CD4-positive, alpha-beta T cell treated with Interleukin-10 for 1 hour (primary cell): ENCODE measurements at places on chromosomes 12 and 14.

GRCh38 chr14:86038387-86039042, 508.6 kb downstream of the FLRT2 start:
- DNase-seq = peak; percentile 39

DNA sequence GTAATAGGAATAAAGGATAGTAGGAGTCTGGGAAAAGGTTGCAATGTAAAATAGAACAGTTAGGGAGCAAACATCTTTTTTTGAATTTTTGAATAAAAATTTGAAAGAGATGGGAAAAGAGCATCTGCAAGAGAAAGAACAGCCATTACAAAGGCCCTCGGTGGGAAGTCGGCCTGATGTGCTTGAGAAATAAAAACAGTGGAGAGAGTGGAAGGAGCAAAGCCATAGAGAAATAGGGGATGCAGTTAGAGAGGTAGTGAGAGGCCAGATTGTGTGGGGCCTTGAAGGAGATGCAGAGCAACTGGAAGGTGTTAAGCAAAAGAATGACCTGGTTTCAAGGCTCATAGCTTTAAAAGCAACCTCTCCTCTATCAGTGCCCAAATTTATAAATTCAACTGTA, 409.8 kb downstream of the RERGL start:
- no peak for DNase-seq

GRCh38 chr14:26137161-26137560, 460.7 kb downstream of the NOVA1 start:
- DNase-seq = no peak

- no peak for DNase-seq
Measured at GRCh38 chr12:60630796-60631195, 1035.0 kb downstream of the SLC16A7 start.

DNA sequence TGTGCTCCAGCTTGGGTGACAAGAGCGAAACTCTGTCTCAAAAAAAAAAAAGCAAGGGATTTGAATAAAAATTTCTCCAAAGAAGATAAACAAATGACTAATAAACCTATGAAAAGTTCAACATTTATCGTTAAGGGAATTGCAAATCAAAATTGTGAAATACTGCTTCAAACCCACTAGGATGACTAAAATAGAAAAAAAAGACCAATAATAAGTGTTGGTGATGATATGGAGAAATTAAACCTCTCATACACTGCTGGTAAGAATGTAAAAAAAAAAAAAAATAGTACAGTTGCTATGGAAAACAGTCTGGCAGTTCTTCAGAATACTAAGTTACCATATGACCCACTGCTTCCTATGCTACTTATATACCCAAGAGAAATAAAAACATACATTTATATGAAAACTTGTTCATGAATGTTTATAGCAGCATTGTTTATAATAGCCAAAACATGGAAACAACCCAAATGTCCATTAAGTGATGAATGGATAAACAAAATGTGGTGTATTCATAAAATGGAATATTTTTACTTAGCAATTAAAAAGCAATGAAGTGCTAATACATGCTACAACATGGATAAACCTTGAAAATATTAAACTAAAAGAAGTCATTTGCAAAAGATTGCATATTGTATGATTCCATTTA, 39.4 kb upstream of the TMPRSS12 start:
- DNase-seq = no peak

GRCh38 chr14:72711936-72712335, 182.0 kb downstream of the DPF3 start:
- DNase-seq = no peak

DNA sequence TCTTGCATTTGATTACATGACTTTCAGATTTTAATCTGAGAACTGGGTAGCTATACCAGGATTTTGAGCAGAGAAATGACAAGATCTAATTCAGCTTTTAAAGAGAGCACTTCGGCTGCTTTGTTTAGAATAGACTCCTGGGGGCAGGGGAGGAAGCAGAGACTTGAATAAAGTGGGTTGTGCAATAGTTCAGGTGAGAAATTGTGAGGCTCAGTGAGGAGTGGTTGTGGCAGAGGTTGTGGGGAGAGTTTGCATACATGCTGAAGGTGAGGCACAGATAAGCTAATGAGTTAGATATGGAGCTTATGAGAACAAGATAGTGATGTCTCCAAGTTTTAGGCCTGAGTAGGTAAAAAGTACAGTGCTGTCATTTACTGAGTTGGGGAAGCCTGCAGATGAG, 281.4 kb downstream of the FLRT2 start:
- no peak for DNase-seq

DNA sequence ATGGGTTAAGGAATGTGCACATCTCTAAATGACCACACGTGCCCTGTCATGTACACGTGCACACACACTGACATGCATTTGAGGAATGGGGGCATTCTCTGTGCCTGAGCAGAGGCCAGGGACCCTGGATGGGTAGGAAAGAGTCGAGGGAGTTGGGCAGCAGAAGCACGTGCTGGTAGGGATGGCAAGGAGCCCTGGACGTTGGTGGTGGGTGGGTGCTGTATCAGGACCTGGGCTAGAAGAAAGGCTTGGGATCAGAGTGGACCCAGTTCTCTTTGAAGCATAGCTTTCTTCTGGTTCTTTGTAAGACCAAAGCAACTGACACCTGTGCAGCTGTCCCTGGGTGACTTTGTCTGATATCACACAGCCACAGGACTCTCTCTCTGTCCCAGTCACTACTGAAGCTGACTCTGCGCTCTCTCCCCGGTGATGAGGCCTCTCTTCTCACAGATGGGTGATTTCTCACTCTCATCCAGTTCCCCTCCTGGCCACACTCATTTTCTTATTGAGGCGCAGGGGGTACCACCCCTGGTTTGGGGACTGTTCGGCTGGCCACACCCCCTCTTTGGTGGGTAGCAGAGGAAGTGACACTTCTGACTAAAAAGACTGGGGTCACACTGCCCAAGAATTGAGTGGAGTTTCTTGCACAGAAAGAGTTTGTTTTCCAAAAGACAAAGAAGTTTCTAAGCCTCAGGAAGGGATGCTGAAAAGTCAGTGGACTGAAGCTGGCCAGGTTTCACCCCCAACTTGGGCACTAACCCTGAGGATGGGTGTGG, 171.7 kb upstream of the RTL1 start:
- no peak for DNase-seq

DNA sequence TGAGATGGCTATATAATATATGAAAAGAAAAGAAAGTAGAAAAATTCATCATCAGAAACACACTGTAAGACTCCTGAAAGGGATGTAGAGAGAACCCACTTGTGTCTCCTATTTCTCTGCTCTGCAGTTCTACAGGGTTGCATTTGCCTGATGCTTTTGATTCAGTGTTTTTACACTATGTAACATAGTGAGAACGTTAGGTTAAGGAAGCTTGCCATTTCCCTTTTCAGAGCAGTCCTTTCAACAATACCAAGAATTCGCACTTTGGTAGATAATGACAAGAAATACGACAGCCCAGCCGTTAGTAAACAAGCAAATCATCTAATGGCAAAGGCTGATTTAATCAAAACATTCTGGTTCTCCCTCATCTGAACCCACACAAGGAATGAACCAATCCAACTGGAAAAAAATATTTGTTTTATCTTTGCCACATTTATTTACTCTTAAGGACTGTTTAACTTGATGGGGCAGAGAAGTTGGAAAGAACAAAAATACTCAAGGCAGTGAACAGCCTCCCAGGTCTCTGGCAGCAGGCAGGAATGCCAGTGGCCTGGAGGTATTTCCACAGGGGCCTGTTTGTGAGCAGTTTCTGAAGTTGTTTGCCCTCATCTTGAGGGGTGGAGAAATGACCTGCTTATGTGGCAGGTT, 30.8 kb upstream of the SOCS2 start:
- DNase-seq = no peak

- no peak for DNase-seq
Measured at GRCh38 chr12:54040148-54040494, 7.3 kb downstream of the HOXC5 start.

GRCh38 chr12:41932470-41932991, 212.1 kb downstream of the GXYLT1 start:
- peak; percentile 10 for DNase-seq

GRCh38 chr14:36162267-36162666, 14.3 kb downstream of the PTCSC3 start:
- no peak for DNase-seq

DNA sequence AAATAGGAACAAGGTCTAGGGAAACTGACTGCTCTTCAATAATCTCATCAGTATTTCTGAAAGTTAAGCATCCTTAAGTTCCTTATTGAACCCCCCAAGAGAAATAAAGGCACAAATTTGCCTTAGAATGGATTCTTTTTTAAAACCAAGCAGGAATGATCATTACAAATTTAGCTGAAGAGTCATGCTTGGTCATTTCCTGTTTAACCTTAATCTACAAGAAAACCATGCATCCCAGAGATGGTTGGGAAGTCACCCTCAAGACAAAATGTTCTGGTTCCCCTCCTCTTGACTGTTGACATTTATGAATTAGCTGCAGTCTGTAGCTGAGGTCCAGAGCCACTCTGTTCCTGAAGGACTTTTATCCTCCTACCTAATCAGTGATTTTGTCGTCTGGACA, 291.8 kb upstream of the G2E3 start:
- no peak for DNase-seq

- peak; percentile 61 for DNase-seq
Measured at GRCh38 chr14:23539248-23540140, 12.1 kb downstream of the ZFHX2 start.

DNA sequence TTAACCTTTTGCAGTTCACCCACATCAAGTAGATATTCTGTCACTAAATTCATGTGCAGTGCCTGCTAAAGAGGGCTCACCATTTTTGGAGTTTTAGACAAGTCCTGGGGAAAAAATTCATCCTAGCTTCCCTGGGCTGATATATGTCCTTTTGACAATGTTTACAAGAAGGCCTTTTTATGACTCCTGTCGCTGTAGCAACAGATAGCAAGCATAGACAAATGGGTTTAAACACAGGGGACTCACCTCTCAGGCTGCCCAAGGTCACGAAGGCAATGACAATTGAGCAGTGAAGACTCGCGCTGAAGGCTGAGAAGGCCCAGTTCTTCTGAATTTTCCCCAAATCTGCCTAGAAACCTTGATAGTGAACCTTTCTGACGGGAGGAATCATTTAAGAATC, 150.7 kb upstream of the CPM start:
- no peak for DNase-seq

DNA sequence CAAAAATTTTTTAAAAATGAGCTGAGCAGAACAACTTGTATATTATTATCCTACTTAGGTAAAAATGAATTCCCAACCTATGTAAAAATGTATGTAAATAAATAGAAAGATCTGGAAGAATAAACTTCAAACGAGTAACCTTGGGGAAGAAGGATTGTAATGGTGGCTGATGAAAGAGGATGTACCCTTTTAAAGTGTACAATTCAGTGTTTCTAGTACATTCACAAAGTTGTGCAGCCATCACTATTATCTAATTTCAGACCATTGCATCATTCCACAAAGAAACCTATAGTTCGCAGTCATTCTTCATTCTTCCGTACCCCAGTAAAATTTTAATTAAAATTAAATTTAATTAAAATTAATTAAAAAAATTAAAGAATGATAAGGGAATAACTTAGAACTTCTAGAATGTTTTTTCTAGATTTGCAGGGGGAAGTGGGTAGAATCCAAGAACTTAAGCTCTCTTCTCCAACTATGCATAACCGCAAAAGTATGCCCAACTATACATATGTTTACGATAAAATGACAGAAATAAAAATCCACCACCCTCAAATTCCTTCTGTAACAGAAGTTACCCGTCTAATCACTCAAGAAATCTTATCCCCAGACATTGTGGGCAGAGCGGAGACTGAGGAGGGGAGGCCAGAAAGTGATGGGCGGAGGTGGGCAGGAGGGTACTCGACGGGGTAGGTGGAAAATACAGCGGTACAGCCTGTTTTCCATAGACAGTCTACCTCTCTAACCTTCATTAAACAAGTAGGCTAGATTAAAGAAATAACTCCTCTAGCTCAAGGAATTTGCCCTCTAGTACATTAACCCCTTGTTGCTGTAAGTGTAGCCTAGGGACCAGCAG, 921 bp downstream of the DEPDC4 start:
- DNase-seq = no peak

DNA sequence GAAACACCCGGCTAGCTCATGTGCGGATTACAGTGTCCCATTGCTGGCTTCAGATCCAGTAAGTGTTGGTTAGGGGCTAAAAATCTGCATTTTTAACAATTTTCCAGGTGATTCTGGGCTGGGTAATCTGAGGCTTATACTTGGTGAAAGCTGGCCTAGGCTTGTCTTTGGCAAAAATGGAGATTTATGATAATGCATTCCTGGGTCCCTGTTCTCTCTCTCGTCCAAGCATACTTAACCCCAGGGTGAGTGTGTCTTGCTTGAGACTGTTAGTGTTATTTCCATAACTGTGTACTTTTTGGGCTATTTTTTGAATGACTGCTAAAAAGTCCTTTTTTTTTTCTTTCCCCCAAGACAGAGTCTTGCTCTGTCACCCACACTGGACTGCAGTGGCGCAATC, 43.2 kb downstream of the SNAPC1 start:
- no peak for DNase-seq

DNA sequence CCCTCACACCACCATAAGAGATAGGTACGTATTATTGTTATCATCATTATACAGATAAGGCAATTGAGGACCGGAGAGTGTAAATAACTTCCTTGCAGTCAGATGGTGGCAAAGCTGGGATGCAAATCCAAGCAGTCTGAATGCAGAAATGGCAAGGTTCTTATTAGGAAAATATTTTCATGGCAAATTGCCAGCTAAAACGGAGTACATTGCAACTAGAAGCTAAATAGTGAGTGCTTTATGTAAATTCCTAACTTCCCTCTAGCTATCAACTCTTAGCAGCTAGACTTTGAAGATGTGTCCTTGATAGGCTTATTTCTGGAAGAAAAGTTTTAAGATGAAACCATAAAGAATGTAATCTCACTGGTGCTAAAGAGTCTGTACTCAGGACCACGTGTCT, 323.9 kb upstream of the DIO2 start:
- no peak for DNase-seq

GRCh38 chr12:132511516-132512196, 21.7 kb downstream of the FBRSL1 start:
- DNase-seq = no peak

DNA sequence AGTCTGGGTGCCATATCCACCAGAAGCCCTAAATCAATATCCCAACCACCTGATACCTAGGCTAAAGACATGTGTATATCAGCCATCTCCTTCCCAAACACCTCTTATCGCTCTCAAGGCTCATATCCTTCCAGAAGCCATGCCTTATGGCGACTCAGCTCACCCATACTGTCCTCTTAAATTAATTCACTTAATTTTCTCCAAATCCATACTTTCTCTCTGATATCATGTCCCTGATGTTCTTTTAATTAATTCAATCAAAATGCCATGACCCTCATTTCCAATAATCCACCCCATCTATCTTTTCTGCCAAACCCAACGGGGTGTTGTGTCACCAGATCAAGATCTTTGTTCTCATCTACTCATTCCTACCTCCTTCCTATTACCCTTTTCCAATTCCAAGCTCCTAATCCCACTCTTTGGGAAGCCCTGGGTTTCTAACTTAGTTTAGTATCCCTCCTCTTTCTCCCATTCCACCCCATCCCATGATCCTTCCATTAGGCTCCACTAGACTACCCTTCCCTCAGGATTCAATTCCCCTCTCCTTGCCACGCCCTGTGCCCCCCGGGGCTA, 723 bp downstream of the ATF7 start:
- DNase-seq = no peak

- no peak for DNase-seq
Measured at GRCh38 chr12:56086096-56086495, 6.1 kb downstream of the ERBB3 start.

GRCh38 chr12:15709551-15709950, 79.6 kb downstream of the EPS8 start:
- no peak for DNase-seq
